Activated naive CD4-positive, alpha-beta T cell treated with anti-CD3 and anti-CD28 coated beads, Interleukin-2, amount 10 ng/mL, durations not matched to agents 7 days and 5 days (primary cell): ENCODE measurements at places on chromosomes 13 and 19.

DNA sequence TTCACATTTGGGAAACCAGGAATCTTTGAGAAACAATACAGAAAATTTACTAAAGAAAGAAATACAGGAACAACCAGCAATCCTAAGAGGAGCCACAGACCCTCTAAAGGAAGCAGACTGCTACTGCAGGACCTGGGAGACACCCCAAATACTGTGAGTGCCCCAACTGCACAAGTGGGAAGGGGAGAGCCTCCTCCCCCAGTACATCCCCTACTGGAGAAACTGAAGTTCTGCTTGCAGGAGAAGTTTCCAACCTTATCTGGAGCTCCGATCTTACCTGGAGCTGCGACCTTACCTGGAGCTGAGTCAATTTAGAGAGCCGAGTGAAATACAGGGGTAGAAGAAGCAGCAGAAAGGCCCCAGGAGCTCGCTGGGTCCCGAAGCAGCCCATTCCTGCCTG lies 236.4 kb upstream of the SPRY2 start:
- H3K4me3 ChIP-seq, result no peak overlapping the region
- DNase-seq, result no peak
- no peak overlapping the region for H3K27ac ChIP-seq
- no peaks in the 10 kb centered on the region for H3K36me3 ChIP-seq
- H3K27me3 ChIP-seq, result no peaks in the 10 kb centered on the region

DNA sequence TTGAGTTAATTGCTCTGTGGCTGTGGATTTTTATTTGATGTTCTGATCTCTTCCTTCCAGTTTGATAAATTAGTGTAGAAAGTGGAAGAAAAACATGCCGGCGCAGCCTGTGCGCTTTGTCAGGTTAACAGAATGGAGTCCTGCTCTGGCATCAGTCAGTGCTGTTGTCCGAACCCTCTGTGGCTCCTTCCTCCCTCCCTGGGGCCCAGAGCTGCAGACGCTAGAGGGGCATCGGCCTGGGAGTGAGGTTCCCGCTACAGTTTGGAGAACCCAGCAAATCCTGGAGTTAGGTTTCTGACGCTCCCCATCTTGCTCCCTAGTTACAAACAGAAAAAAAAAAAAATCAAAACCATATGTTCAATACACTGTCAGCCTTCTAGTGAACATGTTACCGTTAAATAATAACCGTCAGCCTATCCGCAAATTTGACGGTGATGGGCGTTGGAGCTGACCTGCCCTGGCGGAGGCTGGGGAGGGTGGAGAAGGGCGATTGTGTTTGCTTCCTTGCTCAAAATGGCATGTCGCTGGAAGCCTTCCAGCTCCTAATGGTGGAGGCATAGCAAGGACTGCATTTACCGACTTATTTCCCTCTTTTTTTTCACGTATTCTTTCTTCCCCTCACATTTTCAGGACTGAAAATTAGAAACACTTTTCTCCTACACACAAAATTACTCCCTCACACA lies 13.6 kb downstream of the MBNL2 start:
- no peak overlapping the region for H3K27ac ChIP-seq
- H3K27me3 ChIP-seq, result no peaks in the 10 kb centered on the region
- H3K36me3 ChIP-seq, result no peaks in the 10 kb centered on the region
- DNase-seq, result no peak

DNA sequence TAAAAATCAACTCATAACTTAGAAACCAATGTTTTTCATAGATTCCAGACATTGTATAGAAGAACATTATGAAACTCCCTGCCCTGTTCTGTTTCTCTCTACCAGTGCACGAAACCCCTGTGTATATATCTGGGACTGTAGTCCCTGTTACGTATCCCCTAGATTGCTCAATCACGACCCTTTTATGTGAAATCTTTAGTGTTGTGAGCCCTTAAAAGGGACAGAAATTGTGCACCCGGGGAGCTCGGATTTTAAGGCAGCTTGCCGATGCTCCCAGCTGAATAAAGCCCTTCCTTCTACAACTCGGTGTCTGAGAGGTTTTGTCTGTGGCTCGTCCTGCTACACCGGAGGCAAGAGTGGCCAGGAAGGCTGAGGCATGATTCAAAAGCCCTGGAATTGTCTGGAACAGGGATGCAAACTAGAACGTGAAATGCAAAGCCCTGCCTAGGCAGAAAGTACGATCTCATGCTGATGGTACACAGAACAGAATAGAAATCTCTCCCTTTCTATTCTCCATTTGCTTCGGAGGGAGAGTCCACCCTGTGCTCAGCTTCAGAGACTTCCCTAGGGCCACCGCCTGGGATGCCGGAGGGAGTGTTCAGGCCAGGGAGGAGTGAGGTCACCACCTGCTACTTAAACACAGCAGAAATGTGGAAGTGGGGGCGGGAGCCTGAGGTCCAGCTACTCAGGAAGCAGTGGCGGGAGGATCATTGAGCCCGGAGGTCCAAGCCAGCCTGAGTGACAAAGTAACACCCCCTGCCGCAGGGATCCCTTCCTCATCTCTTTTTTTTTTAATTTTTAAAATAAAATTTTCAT lies 758 bp upstream of the ZNF888 start:
- no peaks in the 10 kb centered on the region for H3K27me3 ChIP-seq
- H3K4me3 ChIP-seq, result peak overlapping the region; percentile 88
- peaks cover 25% of the 10 kb centered on the region for H3K4me1 ChIP-seq
- no peak for DNase-seq
- H3K27ac ChIP-seq, result peak overlapping the region; percentile 93

- no peak overlapping the region for H3K27ac ChIP-seq
- no peak for DNase-seq
- peaks cover 4% of the 10 kb centered on the region for H3K27me3 ChIP-seq
- no peak overlapping the region for H3K4me3 ChIP-seq
These were observed 156.8 kb downstream of the DNAJC3 start for GRCh38 chr13:95833719-95834118.

DNA sequence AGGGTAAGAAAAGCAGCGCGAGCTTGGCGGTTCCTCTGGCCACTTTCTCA lies at the start of gene DMRTC2:
Gene DMRTC2 (plus strand): TSS at position 42 of the 50 bp plus-strand sequence. CDS start 2,387 bp downstream, outside the sequence.
- H3K4me3 ChIP-seq, result no peak within 1 kb of the TSS
- H3K4me1 ChIP-seq, result no peaks in the 10 kb centered on the region
- H3K36me3 ChIP-seq, result no peaks in the 10 kb centered on the region
- H3K27me3 ChIP-seq, result peaks cover 45% of the 10 kb centered on the region
- no peak within 1 kb of the TSS for H3K27ac ChIP-seq

DNA sequence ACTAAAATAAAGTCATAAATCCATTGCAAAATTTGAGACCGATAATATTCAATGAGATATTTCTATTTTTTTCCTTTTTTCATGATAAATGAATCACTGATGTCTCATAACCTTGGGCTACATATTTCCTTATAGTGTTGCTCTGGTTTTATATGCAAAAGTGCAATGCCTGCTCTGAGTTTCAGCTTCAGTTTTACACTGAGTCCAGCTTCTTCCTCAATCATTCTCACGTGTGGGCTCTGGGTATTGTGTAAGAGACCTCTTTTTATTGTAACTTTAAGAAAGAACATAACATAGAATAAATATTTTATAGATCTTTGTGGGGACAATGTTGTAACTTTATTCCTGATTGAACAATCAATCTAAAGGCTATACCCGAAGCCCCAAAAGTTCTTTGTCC lies 280.2 kb upstream of the EDNRB start:
- no peak overlapping the region for H3K27ac ChIP-seq
- H3K4me1 ChIP-seq, result no peaks in the 10 kb centered on the region
- H3K36me3 ChIP-seq, result no peaks in the 10 kb centered on the region
- no peak overlapping the region for H3K4me3 ChIP-seq
- H3K27me3 ChIP-seq, result no peaks in the 10 kb centered on the region

GRCh38 chr19:12899891-12900518 lies 9.0 kb downstream of the GCDH start:
- H3K27me3 ChIP-seq, result no peaks in the 10 kb centered on the region
- peaks cover 13% of the 10 kb centered on the region for H3K36me3 ChIP-seq
- no peak for DNase-seq
- H3K27ac ChIP-seq, result peak overlapping the region; percentile 42

GRCh38 chr19:39474139-39474620 lies 6.5 kb upstream of the TIMM50 start:
- DNase-seq, result peak; percentile 81

DNA sequence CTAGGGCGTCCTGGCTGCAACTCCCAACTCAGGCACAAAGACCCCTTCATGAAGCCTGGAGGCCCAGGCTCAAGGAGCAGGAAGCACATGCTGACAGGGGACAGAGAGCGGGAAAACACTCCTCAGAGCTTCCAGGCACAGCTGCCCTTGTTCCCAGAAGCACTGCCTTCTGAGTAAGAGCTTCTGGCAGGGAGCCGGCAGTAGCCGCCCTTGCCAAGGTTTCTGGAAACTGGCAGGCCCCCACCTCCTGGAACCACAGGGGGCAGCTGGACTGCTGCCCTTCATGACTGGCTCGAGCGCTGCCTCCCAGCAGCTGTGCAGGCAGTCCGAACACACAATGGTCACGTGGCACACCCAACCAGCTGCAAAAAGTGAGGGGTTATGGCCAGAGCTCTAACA lies 33.6 kb upstream of the EPHX3 start:
- H3K4me1 ChIP-seq, result no peaks in the 10 kb centered on the region
- DNase-seq, result no peak
- no peak overlapping the region for H3K27ac ChIP-seq
- H3K4me3 ChIP-seq, result no peak overlapping the region
